ENCODE measurements at places on chromosomes 2 and 18.

DNA sequence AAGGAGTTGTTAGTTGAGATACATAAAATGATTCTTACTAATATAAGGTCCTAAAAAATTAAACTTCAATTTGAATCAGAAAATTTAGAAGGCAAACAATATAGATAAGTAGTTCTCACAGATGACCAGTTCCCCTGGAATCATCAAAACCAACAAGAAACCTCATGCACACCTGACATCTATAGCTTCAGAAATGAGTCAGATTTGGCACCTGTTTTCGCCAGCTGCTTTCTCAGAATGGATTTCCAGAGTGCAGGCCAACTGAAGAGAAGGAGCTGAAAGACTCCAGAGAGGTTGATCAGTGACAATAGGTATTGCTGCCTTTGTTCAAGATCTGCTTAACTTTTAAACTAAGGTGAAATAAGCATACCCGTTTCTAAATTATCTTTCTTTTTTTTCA, 192.4 kb downstream of the RDH14 start:
- DNase-seq: no peak

GRCh38 chr2:1585635-1586034, 158.7 kb downstream of the PXDN start:
- DNase-seq: no peak

DNA sequence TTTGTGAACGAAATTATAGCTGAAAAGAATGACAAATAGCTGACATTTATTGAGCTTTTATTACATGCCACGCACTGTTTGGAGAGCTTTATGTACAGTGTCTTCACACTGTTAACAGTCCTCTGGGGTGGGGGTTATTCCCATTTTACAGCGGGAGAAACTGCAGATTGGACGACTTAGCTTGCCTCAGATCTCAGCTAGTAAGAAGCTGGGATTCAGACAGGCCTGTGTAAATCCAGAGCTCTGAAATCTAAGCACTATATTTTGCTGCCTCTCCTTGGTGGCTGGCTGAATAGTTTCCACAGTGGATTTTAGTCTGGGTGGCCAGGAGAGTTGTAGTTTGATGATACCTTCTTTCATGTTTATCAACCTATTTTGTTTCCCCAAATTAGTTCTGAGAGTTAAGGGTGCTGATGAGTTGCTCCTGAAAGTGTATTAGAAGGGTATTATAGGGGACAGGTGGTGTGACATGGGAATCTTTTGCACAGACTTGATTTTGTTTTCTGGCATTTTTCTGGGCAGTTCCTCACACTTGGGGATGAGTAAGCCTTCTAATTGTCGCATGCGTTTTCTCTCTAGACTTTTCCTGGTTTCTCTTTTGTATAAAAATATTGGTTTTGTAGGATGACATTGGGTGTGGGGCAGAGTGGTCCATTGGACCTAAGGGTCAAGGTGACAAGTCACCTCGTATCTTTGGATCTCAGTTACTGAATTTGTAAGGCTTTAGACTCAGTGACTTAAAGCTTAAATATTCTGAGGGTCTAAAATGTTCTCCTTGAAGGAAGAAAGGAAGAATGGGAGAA, 1.5 kb downstream of the ACSL3 start:
- DNase-seq: no peak

GRCh38 chr2:58965602-58966001, 724.5 kb upstream of the FANCL start:
- DNase-seq: no peak

- no peak for DNase-seq
Observed at GRCh38 chr2:226093364-226093763, 693.9 kb downstream of the NYAP2 start.

- no peak for DNase-seq
Observed at GRCh38 chr2:36357847-36358659, 2.5 kb downstream of the CRIM1 start.

DNA sequence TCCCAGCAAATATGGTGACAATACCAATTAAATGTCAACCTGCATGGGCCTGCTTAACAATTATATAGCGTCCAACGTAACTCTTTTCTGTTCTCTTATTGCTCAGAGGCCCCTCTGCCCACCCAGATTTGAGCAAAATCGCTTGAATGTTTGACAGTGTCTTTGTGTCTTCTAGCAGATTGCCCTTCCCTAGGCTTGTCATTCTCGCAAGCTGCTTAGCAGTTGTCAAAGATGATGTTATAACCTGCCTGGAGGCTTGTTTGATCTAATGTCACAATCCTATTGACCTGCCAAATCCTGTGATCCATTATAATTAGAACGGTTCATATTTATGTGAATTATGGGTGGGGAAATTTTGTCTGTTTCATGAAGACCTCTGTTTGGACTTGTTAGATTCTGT, 108.8 kb downstream of the FARSB start:
- no peak for DNase-seq

GRCh38 chr2:142725386-142725785, 152.1 kb upstream of the KYNU start:
- DNase-seq: no peak
